ENCODE measurements at places on chromosomes 7 and 10.
A peak's percentile ranks its signal among the peaks of the same experiment; 100 is the strongest.

DNA sequence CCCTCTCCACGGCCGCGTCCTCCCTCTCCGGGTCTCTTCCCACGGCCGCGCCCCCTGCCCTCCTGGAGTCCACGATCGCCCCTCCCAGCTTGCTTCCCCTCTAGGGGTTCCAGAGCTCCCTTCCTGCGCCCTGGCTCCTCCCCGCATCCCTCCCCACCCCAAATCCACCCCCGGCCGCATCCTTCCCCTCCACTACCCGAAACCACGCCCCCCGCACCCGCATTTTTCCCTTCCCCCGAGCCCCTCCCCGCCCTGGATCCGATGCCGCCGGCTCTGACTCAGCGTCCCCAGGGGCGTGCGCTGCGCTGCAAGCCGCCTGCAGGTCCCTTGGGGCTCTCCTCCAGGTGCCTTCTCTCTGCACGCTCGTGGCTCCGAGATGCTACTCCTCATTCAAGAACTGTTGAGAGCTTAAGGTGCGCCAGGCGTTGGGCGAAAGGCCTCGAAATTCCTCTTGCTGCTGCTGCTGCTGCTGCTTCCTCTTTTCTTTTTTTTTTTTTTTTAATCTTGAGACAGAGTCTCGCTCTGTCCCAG lies 372 bp upstream of the TMEM130 start:
- no peak for DNase-seq

- DNase-seq, result no peak
These were observed 11.8 kb upstream of the GPNMB start for GRCh38 chr7:23234569-23235296.

- DNase-seq, result no peak
These were observed at the start of gene PAOX for GRCh38 chr10:133379152-133379800. TSS of gene PAOX (plus strand) at chr10:133379262. CDS start at chr10:133379317, 55 bp downstream.

DNA sequence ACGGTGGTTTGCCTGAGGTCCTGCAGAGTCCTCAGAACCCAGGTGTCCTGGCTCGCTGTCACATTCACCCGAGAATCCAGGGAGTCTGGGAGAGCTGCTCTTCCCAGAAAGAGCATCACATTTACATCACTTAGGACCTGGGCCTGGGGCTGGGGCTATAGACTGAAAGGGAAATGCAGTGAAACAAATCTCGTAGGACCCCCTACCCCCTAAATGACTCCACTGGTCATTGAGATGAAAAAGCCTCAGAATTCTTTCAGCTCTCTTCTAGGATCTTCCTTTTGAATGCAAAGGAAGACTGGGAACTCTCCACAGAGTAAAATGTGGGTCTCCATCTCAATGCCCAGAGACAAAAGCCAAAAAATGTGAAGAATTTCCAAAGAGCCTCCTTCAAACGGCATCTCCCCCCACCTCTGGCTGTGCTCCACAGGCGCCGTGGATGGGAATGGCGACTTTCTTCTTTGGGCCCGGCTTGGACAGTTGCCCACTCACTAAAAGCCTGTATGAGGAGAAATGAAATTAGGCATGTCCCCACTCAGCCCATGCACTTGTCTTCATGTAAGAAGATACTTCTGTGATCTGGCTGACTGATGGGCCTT lies 49.0 kb upstream of the PODXL start:
- DNase-seq, result no peak

GRCh38 chr7:148480479-148481146 lies 110.0 kb upstream of the C7orf33 start:
- DNase-seq, result no peak

GRCh38 chr7:83541187-83541960 lies 107.6 kb downstream of the SEMA3E start:
- DNase-seq, result no peak

DNA sequence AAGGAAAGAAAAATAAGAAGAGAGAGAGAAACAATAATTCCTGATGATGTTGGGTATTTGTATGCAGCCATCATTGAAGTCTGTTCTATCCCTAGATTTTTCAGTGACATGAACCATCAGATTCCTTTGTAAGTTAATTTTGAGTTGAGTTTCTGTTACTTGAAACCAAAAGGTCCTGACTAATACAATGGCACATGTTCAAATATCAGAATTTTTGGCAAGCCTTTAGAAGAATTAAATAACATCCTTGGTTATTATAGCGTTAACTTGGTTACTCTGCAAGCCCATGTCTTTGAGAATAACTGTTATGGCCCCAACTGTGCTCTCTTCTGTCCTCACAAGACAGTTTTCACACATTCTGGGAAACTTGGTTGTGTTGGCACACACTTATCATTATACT lies 66.5 kb downstream of the SYPL1 start:
- no peak for DNase-seq

DNA sequence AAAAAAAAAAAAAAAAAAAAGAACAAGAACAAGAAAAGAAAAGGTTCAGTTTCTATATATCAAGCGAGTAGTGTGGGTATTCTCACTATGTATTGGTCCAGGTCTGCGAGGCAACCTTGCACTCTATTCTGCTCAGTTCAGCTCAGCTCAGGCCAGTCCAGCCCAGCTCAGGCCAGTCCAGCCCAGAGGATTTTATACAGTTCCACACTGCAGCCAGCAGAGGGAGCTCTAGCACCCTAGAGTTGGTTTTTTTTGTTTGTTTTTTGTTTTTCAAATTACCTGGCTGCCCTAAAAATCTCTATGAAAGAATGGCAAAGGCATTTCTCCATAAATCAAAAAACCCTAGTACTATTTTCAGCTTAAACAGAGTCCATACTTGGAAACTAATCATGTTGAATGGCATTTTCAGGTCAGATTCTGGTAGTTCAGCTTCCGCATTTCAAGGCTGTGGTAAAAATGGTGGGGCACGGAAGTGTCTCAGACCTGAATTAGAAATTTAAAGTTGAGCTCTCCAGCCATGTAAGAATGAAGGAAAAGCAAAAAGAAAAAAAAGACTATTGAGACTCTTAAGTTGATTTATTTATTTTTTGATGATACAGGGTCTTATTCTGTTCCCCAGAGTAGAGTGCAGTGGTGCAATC lies 55.2 kb upstream of the GSDME start:
- peak; percentile 39 for DNase-seq
